ENCODE measurements at places on chromosomes 1 and 21. TPM values are rescaled to one million over a fixed set of nuclear protein-coding genes. Genes with fewer than 3 reads are reported as not detected.

NCAM2 gene
- not detected for total RNA-seq

FAM72D gene
- total RNA-seq: 4.9 TPM

C4BPA gene
- 0.99 TPM for total RNA-seq

HSD3B1 gene
- not detected for total RNA-seq

CIART gene
- total RNA-seq: 2.2 TPM

TNN gene
- total RNA-seq: not detected

FABP3 gene
- not detected for total RNA-seq

UBXN10 gene
- total RNA-seq: not detected

GBP6 gene
- total RNA-seq: not detected

DIO1 gene
- total RNA-seq: not detected

PRR9 gene
- not detected for total RNA-seq

REG4 gene
- not detected for total RNA-seq

CNR2 gene
- total RNA-seq: not detected

PLCH2 gene
- 0.24 TPM for total RNA-seq

CD1B gene
- total RNA-seq: not detected

PRKAA2 gene
- total RNA-seq: 2.1 TPM

CD1C gene
- not detected for total RNA-seq

MAP3K21 gene
- total RNA-seq: 8.3 TPM

SPATA45 gene
- total RNA-seq: not detected

AGO4 gene
- 5.7 TPM for total RNA-seq

C1QB gene
- total RNA-seq: not detected

STUM gene
- not detected for total RNA-seq

OR2T29 gene
- total RNA-seq: not detected

RHEX gene
- total RNA-seq: not detected

THRAP3 gene
- total RNA-seq: 62.3 TPM

OPN3 gene
- 62.1 TPM for total RNA-seq

RORC gene
- not detected for total RNA-seq

USF1 gene
- 53.3 TPM for total RNA-seq

C1orf167 gene
- total RNA-seq: not detected

CDA gene
- 32.9 TPM for total RNA-seq

FCRLB gene
- 1.6 TPM for total RNA-seq

GJB3 gene
- total RNA-seq: 14.5 TPM

TEX38 gene
- total RNA-seq: not detected

RCSD1 gene
- not detected for total RNA-seq

IRF6 gene
- total RNA-seq: 0.15 TPM

SLC22A15 gene
- 1.0 TPM for total RNA-seq

RRP15 gene
- 25.9 TPM for total RNA-seq

CELA3B gene
- total RNA-seq: not detected

RGS18 gene
- not detected for total RNA-seq

DEGS1 gene
- 139 TPM for total RNA-seq

RNU11 gene
- not detected for total RNA-seq

ZSWIM5 gene
- total RNA-seq: 0.64 TPM

MAD2L2 gene
- 49.8 TPM for total RNA-seq

ARHGAP30 gene
- total RNA-seq: 0.14 TPM

FAM72C gene
- total RNA-seq: 5.5 TPM

PPCS gene
- 37.3 TPM for total RNA-seq

TAS1R3 gene
- total RNA-seq: 0.20 TPM

C1QC gene
- not detected for total RNA-seq

CR1L gene
- total RNA-seq: not detected

LORICRIN gene
- total RNA-seq: not detected

JAM2 gene
- not detected for total RNA-seq

VWA1 gene
- total RNA-seq: 15.1 TPM

DYNLT4 gene
- 0.74 TPM for total RNA-seq

SKI gene
- 22.2 TPM for total RNA-seq

SPATA46 gene
- total RNA-seq: not detected
